CD8-positive, alpha-beta T cell (primary cell): ENCODE measurements at places on chromosomes 13 and 19.

DNA sequence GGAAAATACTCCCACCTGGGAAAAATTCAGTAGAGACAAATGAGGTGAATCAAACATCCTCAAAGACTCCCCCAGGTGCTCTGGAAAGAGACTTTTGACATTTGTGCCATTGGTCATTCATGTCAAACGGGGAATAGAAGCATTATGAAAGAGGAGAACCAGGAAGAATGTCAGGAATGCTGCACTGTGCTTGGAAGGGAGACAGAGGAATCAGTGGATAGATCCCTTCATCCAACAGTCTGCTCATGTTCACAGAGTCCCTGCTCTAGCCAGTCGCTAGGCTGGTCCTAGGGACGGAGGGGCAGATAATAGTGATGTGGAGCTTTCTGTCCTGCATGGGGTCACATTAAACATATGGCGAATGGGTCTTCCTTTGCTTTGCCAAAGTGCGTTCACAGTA lies 384.4 kb downstream of the FGF9 start:
- no peak for DNase-seq

- no peak for DNase-seq
Measured at GRCh38 chr13:81480634-81481033, 1139.7 kb upstream of the SPRY2 start.

DNA sequence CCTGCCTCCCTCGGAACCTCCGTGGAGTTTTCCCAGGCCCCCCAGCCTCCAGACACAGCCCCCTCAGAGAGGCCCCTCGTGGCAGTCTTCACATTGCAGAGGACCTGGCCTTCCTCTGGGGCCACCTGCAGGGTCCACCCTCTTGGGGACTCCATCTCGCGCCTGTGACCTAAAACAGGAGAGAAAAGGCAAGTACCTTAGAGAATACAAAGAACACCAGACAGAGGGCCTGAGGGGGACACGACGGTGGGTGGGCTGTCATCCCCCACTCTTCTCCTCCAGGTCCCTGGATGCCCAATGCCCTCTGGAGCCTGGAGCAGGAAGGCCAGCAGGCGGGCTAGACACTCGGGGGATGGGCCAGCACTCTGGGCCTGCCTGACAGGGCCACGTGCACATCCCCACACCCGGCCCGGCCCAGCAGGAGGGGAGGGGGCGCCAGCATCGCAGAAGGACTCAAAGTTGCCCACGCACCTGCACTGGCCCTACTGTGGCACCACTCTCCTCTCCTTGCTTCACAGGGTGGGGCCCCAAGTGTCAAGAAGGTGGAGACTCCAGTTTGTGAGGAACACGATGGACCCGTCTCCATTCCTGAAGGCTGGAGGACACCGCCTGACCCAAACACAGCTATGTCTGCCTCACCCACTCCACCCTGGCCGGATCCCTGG lies 4.3 kb upstream of the A1BG start:
- no peak for DNase-seq

GRCh38 chr13:66180836-66181235 lies 1049.3 kb downstream of the PCDH9 start:
- no peak for DNase-seq

DNA sequence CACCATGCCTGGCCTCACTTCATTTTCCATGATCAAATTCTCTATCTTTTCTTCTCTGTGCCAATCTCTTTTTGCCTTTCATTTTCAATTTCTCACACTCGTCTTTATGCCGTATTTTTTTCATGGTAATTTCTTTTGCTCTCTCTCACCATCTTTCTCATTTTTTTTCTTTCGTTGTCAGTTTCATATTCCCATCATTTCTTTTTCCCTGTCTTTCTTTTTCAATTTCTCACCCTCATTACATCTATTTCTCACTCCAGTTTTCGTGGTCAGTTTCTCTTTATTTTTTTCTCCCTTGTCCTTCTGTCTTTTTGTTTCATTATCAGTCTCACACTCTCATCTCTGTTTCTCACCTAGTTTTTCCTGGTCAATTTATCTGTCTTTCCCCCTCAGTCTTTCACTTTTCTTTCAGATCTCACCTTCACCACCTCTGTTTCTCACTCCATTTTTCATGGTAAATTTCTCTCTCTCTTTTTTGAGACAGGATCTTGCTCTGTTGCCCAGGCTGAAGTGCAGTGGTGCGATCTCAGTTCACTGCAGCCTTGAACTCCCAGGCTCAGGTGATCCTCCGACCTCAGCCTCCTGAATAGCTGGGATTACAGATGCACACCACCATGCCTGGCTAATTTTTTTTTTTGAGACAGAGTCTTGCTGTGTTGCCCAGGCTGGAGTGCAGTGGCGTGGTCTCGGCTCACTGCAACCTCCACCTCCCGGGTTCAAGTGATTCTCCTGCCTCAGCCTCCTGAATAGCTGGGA lies 14.1 kb downstream of the SSC5D start:
- no peak for DNase-seq

DNA sequence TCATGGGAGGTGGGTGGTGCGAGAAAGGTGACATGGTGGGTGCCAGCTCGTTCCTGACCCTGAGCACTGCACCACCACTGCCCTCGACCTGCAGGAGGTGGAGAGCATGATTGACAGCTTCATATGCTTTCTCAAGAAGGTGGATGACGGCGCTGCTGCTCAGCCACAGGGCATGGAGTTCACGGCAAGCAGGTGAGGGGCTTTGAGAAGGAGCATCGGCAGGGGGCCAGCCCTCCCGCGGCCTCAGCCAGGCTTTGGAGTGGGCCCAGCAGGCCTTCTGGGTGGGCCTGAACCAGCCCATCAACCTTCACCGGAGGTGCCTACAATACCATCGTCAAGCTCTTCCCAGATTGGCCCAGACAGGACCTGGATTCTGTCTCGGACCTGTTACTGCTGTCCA lies 18.9 kb upstream of the ZNF14 start:
- no peak for DNase-seq

DNA sequence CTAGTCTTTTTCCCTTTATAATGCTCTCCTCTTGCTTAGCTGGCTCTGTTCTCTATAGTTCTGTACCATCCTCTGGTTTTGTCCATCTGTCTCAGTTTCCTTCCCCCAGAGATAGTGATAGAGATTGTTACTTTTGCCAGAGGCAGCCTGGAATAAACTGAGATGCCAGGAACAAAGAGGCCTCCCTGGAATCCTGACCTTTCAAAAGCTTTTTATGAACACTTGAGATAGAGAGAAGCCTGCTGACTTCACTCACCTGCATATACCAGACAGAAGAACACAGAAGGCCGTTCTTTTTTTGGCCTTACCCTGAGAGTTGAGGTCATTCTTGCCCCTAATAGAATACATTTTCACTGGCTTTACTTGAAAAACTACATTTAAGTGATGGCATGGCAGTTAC lies 150.2 kb downstream of the LHFPL6 start:
- no peak for DNase-seq

DNA sequence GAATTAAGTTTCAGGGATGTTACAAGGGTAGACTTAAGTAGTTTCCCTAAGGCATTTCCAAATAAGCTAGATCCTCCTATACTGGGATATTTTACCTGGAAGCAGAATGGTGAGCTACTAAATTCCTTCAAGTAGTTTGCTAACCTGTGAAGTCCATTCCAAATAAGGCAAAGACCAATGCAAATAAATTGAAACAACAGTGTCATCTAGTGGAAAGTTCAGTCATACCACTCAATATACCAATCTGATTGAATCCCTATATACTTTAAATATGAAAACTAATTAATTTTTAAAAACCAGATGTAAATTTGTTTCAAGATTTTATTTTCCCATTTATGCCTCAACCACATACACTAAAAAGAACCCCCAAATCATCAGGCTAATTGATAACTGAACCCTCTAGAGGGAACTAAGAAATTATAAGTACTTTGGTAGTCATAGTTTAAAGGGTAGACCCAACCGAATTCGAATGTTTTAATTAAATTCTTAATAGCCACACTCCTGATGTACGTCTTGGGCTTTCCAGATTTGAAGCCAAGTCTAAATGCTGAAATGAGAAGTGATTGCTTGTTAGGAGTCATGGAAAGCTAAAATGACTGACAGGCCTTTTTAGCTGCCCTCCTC lies 223.7 kb downstream of the TBC1D4 start:
- DNase-seq, result no peak

DNA sequence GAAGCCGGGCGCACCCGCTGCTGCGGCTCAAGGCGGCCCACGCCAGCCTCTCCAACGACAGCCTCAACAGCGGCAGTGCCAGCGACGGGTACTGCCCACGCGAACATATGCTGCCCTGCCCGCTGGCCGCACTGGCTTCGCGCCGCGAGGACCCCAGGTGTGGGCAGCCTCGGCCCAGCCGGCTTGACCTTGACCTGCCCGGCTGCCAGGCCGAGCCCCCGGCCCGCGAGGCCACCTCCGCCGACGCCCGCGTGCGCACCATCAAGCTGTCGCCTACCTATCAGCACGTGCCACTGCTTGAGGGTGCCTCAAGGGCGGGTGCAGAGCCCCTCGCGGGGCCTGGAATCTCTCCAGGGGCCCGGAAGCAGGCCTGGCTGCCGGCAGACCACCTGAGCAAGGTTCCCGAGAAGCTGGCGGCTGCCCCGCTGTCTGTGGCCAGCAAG lies 13.0 kb downstream of the C19orf25 start:
- no peak for DNase-seq

- no peak for DNase-seq
Measured at GRCh38 chr13:103812971-103813370, 746.8 kb upstream of the SLC10A2 start.
